ENCODE measurements at places on chromosomes 4 and X. TPM values are rescaled to one million over a fixed set of nuclear protein-coding genes. Genes with fewer than 3 reads are reported as not detected.
A peak's percentile ranks its signal among the peaks of the same experiment; 100 is the strongest.

Gene LIMCH1
- 22.5 TPM for total RNA-seq

Gene ZXDA
- 3.4 TPM for total RNA-seq

Gene SLC4A4
- 0.86 TPM for total RNA-seq

Gene RNF212
- total RNA-seq: 11.1 TPM

Gene SPACA5
- not detected for total RNA-seq

Gene SSX3
- not detected for total RNA-seq

Gene USP27X
- 4.2 TPM for total RNA-seq

Gene DGKK
- not detected for total RNA-seq

Gene FGG
- total RNA-seq: not detected

Gene ZIC3
- 0.69 TPM for total RNA-seq

Gene MAGEA3
- total RNA-seq: not detected

Gene MAGEE1
- 7.1 TPM for total RNA-seq

Gene CSN1S1
- not detected for total RNA-seq

Gene DDX60
- total RNA-seq: not detected

Gene TMEM150C
- total RNA-seq: 5.1 TPM

Gene NUDT10
- 19.3 TPM for total RNA-seq

Gene UCP1
- not detected for total RNA-seq

- peak; percentile 24 for DNase-seq
Observed at GRCh38 chr4:126604268-126604867, 1028.4 kb upstream of the INTU start.

DNA sequence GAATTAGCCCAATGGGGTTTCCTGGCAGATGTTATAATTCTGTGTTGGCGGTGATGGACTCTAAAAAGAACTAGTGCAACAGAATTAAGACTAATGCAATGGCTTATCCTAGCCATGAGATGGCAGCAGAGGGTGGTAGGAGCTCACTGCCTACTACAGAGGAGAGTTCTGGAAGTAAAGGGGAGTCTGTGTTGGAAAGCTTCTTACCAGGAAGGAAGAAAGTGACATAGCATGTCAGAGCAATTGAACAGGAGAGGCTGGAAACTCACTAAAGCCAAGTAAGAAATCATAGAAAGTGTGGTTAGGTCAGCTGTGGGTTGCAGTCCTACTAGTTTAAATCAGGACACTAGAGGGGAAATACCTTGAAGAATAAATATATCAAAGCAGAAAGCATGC lies 6.3 kb upstream of the TRPC5OS start:
- no peak for DNase-seq

DNA sequence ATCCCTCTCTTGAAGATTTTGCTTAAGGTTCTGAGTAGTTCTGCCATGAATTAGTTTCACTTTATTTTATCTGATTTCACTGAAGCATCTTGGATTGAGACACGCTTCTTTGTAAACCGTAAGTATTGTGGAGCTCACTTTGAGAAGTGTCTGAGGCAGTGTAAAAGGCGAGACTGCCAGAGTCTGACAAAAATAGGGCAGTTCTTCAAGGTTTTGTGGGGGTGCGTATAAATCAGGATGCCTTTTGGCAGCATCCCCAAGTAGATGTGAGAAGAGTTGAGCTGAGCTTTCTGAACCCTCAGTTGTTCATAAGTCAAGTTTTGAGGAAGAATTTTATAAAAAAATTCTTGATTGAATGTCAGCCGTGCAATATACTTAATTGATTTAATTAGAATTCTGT lies 76.3 kb downstream of the RBPJ start:
- no peak for DNase-seq

GRCh38 chr4:121796283-121796682 lies 4.8 kb upstream of the EXOSC9 start:
- DNase-seq: no peak

DNA sequence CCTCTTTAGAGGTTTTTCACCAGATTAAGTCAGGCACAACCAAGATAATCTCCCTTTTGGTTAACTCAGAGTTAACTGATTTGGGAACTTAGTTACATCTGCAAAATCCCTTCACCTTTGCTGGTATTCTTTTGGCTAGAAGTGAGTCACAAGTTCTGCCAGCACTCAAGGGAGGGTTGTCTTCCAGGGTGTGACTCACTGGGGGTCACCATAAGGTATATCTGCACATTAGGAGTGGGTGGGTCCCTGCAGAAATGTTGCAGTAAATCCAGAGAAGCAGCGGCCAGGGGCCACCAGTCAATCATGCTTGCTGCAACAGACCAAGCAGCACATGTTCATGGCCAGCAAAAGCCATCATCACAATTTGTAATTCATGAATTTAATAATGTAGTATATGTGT lies 59.8 kb upstream of the MAML3 start:
- no peak for DNase-seq

- no peak for DNase-seq
Observed at GRCh38 chrX:39624166-39624565, 473.6 kb downstream of the BCOR start.

GRCh38 chrX:153732401-153732800 lies 7.7 kb downstream of the ABCD1 start:
- no peak for DNase-seq

DNA sequence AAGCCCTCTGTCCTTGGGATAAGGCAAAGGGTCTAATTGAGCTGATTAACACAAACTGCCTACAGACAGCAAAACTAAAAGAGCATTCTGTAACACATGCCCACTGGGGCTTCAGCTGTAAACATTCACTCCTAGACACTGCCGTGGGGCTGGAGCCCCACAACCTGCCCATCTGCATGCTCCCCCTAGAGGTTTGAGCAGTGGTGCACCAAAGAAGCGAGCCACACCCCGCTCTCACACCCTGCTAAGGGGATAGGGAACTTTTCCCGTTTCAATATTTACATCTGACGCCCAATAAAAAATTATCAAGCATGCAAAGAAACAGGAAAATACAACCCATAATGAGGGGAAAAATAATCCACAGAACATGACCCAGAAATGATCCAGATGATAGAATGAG lies 46.9 kb upstream of the HSD17B10 start:
- DNase-seq: no peak

GRCh38 chr4:46254788-46255187 lies 130.9 kb upstream of the GABRG1 start:
- no peak for DNase-seq

GRCh38 chr4:3674479-3674851 lies 91.7 kb upstream of the ADRA2C start:
- peak; percentile 21 for DNase-seq

- DNase-seq: no peak
Observed at GRCh38 chr4:53494851-53495250, 96.4 kb downstream of the LNX1 start.

DNA sequence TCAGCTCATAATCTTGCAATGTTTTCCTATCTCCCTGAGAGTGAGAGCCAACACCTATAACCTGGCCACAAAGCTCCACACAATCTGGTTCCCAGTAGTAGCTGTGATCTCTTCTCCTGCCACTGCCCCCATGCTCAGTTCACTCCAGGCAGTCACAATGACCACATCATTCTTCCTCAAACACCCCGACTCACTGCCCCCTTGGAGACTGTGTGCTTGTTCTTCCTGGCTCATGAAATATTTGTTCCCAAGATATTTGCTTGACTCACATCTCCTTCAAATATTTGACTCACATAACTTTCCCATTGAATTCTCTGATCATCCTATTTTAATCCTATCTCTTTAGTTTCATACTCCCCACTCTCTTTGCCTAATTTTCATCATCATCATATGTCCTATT lies 173.7 kb downstream of the AREG start:
- no peak for DNase-seq

- no peak for DNase-seq
Observed at GRCh38 chrX:38110231-38110630, 103.9 kb downstream of the SYTL5 start.

- no peak for DNase-seq
Observed at GRCh38 chrX:123731258-123731986, 1.4 kb downstream of the THOC2 start.

DNA sequence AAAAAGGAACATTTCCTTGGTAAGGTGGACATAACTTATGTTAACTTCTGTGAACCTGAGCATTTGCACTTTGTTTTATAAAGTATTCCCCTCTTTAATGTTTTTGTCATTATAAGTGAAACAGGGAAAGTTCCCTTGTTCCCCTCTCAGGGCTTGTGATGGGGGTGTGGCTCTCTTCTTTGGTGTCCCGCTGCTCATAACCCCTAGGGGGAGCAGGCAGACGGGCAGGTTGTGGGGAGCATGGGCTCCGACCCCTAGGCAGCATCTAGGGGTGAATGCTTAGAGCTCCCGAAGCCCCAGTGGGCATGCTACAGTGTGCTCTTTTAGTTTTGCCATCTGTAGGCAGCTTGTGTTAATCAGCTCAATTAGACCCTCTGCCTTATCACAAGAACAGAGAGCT lies 200.4 kb downstream of the DACH2 start:
- DNase-seq: peak; percentile 17

DNA sequence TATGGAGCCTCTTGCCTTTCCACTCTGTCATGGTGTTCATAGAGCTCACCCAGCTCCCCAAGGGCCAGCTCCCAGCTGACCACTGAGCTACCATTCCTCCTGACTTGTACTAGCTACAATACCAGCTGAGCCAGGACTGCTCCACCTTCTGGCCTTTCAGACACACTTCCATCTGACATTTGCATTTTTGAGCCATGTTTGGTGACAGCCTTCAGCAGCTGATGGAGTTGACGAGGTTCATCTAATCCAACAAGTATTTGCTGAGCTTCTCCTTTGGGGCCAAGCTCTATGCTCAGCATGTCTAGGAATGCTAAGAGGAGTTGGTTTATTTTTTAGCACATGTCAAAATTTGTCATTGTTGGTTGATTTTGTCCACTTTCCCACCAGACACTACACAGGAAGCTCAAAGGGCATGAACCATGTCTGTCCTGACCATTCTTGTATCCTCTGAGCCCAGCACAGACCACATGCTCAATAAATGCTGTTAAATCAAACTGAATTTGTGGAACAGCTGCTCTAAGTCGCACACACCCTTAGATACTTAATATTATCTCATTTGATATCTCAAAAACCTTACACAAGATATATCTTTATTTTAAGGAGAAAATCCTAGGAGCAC lies 142.6 kb upstream of the PPARGC1A start:
- peak; percentile 34 for DNase-seq

DNA sequence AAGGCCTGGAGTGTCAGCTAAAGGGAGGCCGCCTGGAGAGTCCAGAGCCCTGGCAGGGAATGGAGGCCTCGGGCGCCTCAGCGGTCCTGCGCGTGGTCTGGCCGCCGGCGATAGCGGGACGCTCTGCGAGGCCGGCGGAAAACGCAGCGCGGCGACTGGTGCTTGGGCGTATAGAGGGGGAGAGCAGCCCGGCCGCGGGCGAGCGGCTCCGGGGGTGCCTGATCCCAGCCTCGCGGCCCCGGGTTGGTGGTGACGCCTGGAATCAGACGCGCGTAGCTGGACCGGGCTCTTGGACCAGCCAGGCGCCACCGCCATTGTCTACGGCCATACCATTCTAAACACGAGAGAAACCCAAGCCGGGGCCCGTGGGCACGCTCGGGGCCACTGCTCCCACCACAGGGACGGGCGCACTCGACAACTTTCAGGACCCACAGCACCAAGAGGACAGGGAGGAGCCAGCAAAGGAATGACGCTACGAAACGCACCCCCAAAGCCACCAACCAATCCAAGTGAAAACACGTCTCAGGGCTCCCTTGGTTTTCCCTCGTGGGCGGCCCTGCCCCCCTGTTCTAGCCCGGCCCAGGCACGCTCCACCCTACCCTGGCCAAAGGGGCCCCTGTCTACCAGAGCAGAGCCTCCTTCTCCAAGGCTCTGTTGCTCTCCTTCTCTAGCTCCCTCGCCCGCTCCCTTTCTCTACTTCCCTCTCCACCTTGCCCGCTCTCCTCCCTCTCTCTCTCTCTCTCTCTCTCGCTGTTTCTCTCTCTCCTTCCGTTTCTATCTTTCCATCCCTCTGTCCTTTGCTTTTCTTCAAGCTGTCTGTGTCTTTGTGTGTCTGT lies 7.8 kb downstream of the FRG2 start:
- peak; percentile 53 for DNase-seq

- DNase-seq: no peak
Observed at GRCh38 chr4:159428975-159429692, 326.3 kb downstream of the RAPGEF2 start.

GRCh38 chrX:25052798-25053534 lies 37.2 kb upstream of the ARX start:
- no peak for DNase-seq

- DNase-seq: no peak
Observed at GRCh38 chrX:53729751-53730150, 43.2 kb upstream of the HUWE1 start.

DNA sequence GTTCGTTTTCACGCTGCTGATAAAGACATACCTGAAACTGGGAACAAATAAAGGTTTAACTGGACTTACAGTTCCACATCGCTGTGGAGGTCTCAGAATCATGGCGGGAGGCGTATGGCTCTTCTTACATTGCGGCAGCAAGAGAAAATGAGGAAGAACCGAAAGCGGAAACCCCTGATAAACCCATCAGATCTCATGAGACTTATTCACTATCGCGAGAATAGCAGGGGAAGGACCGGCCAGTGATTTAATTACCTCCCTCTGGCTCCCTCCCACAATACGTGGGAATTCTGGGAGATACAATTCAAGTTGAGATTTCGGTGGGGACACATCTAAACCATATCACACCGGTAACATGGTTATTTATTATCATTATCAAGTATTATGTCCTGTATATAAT lies 2204.5 kb downstream of the ARAP2 start:
- no peak for DNase-seq

- no peak for DNase-seq
Observed at GRCh38 chr4:36348403-36348938, 67.1 kb downstream of the DTHD1 start.

- no peak for DNase-seq
Observed at GRCh38 chrX:132101206-132101605, 26.6 kb downstream of the FRMD7 start.
